ENCODE measurements at places on chromosomes 2 and 18. TPM values are rescaled to one million over a fixed set of nuclear protein-coding genes. Genes with fewer than 3 reads are reported as not detected.

Gene PRSS56
- not detected for total RNA-seq

Gene MERTK
- total RNA-seq, result 0.37 TPM

Gene SERPINB11
- total RNA-seq, result not detected

Gene GNAL
- 0.22 TPM for total RNA-seq

Gene CCDC141
- total RNA-seq, result not detected

Gene PLGLB1
- 0.22 TPM for total RNA-seq

Gene LIMS4
- 10.0 TPM for total RNA-seq

Gene ANO7
- total RNA-seq, result 0.37 TPM

Gene TMEM18
- total RNA-seq, result 23.6 TPM

Gene FSHR
- not detected for total RNA-seq

Gene MAP3K2
- 50.0 TPM for total RNA-seq

Gene SOX11
- 0.66 TPM for total RNA-seq

Gene UGT1A9
- not detected for total RNA-seq

Gene RNF144A
- total RNA-seq, result 12.0 TPM

Gene TUBA3E
- total RNA-seq, result not detected

Gene BOLL
- total RNA-seq, result not detected

Gene CFAP221
- not detected for total RNA-seq

Gene SCN7A
- total RNA-seq, result 0.12 TPM

Gene APCDD1
- not detected for total RNA-seq

Gene DQX1
- total RNA-seq, result 0.11 TPM

Gene EMX1
- total RNA-seq, result not detected
